Stimulated activated CD8-positive, alpha-beta memory T cell treated with anti-CD3 and anti-CD28 coated beads, Interleukin-2, amount 100 ng/mL, for 48 hours (primary cell): ENCODE measurements at places on chromosomes 12 and 14.

DNA sequence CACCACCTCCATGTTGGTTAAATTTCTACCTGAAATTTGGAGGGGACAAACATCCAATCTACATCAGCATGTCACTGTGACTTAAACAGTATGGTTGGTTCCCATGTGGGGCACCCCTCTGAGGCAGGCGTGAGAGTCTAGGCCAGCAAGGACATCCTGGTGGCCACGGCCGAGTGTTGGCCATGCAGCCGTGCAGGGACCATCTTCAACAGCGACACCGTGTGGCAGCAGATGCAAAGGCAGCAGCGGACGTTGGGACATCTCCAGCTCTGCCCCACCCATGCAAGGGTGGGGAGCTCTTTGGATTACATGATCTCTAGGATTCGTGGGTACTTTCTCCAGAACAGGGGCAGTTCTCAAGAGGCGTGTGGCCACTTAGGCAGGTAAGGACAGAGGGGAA lies 49.8 kb downstream of the NOC4L start:
- no peak for DNase-seq

DNA sequence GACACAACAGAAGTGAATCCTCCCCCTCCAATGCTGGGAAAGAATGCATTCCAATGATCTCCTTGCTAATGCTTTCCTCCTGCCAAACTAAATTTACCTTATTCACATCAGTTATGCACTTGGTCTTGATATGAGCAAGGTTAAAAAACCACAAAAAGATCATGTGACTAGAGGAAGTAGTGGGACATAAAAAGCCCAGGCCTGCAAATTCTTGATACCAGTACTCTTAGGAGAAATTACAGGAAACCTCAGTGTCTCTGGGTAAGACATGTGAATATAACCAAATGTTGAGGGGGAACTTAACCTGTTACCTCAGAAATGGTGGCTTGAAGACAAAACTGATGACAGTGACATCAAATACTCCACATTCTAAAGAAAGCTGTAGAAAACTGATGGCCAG lies 427.1 kb downstream of the RPS29 start:
- DNase-seq: no peak

DNA sequence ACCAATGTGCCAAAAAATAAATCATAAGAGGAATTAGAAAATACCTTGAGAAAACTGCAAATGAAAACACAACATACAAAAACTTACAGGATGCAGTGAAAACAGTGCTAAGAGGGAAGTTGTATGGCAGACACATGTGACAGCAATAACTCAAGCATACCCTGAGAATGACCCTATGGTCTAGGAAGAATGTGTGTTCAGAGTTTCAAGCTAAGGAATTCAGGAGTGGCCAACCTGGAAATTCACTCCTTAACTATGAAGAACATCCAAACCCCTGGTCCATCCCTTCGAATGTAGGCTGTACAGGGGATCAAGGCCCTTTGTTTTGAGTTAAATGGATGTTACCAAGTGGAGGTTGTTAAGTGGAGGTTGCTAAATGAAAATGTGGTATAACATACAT lies 16.7 kb upstream of the TTC9 start:
- no peak for DNase-seq

DNA sequence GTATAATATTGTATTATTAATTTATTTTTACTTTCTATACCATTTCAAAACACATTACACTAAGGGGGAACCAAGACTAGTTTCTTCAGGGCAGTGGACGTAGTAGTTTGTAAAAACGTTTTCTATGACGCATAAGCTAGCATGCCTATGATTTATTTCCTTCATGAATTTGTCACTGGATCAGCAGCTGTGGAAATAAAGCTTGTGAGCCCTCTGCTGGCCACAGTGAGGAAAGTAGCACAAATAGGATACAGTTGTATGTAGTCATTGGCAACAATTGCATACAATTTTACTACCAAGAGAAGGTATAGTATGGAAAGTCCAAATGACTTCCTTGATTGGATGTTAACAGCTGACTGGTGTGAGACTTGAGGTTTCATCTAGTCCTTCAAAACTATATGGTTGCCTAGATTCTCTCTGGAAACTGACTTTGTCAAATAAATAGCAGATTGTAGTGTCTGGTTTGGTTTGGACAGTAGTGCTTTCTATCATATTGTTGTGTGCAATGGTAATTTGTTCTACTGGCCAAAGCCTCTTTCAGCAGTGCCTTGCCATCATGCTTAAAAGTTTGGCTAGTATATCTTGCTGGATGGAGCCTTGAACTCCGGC lies 24.3 kb upstream of the PLEKHD1 start:
- DNase-seq: no peak

- no peak for DNase-seq
These were observed 70.8 kb upstream of the TMCC3 start for GRCh38 chr12:94721173-94721572.

GRCh38 chr12:75870878-75871277 lies 160.7 kb downstream of the PHLDA1 start:
- no peak for DNase-seq

DNA sequence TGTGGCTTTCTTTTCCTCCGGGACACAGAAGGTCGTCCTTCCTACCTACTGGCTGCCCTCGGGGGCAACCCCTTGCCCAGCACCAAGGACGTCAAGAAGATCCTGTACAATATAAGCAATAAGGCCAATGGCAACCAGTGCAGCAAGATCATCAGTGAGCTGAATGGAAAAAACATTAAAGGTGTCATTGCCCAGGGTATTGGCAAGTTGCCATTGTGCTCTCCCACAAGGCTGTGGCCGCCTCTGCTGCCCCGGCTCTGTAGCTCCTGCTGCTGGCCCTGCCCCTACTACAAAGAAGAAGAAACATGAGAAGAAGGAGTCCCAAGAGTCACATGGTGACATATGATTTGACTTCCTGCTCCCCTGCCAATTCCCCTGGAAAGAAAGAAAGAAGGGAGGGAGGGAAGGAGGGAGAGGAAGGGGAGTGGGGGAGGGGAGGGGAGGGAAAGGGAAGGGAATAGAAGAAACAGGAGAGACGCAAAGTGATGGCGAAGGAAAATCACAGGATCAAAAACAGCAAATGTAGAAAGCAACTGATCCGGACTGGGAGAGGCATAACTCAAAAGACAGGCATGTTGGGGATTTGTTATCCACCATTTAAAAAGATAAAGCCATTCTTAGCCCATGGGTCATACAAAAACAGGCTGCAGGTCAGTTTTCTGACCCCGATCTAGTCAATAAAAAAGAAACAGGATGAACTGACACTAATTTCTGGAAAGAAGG lies 61.3 kb upstream of the RESF1 start:
- no peak for DNase-seq

- no peak for DNase-seq
These were observed 1.8 kb upstream of the LRFN5 start for GRCh38 chr14:41604721-41605531.

DNA sequence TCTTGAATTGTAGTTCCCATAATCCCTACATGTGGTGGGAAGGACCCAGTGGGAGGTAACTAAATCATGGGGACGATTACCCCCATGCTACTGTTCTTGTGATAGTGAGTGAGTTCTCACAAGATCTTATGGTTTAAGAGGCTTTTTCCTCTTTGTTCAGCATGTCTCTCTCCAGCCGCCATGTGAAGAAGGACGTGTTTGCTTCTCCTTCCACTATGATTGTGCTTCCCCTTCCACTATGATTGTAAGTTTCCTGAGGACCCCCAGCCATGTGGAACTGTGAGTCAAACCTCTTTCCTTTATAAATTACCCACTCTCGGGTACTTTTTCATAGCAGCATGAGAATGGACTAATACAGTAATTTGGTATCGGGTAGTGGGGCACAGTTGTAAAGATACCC lies 97.3 kb downstream of the PPP1R12A start:
- no peak for DNase-seq

DNA sequence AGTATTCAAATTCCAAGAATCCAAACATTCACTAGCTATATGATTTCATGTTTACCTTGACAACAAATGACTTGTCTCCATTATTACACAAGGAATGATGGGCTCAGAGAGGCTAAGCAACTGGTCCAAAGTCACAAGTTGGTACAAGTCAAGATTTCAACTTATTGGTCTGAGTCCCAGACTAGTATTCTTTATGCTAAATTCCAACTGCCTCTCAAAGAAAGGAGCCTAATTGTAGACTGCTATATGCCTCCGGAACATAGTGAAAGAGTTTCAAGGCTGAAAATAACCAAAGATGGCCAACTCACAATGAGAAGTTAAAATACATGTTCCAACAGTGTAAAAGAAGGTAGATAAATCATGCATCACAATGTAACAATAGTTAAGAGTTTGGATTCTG lies 7.5 kb downstream of the BTG1 start:
- no peak for DNase-seq

DNA sequence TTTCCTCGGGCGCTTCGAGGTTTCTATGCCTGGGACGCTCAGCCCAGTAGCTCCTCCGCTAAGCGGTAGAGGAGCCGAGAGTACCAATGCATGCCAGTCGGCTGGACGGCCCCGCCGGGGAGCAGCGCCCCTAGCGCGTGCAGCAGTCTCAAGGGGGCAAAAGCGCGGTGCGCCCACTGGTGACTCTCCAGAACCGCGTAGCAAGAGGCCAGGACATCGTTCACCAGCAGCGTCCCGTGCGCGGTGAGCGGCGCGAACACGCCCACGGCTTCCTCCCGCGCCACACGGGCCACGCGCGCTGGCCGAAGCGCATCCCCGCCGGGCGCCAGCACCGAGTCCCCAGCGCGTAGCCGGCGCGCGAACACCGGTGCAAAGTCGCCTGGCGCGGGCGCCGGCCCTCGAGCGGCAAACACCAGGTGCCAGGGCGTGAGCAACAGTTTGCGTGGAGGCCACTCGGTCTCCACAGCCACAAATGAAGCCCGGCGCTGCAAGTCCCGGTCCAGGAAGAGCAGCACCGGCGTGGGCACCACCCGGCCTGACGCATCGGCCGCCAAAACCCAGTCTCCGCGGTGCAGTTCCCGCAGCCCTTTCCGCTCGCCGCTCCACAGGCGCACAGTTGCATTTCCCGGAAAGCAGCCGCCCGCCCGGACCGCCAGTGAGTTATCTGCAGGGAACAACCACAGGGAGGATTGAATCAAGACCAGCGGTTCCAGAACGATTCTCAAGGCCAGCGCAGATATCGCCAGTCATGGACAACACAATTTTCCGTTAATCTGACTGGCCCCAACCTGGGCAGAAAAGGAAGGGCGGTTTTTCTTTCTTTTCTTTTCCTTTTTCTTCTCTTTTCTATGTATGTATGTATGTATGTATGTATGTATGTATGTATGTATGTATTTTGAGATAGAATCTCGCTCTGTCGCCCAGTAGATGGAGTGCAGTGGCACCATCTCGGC lies 4.5 kb downstream of the DHH start:
- no peak for DNase-seq

DNA sequence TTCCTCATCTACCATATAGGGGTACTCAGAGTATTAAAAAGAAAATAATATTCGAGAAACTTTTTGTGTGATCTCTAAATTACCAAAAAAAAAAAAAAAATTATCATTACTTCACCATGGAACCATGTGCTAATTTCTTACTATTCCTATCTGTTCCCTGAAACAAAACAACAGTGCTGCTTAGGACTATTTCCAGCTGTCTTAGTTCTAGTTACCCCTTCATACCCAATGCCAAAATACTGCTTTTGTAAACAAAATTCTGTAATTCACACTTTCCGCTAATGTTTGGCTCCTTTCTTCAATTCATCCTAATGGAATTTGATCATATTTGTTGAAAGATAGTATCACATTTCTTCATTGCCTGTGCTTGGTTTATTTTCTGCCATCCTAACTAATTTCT lies 470.2 kb downstream of the BTG1 start:
- no peak for DNase-seq

DNA sequence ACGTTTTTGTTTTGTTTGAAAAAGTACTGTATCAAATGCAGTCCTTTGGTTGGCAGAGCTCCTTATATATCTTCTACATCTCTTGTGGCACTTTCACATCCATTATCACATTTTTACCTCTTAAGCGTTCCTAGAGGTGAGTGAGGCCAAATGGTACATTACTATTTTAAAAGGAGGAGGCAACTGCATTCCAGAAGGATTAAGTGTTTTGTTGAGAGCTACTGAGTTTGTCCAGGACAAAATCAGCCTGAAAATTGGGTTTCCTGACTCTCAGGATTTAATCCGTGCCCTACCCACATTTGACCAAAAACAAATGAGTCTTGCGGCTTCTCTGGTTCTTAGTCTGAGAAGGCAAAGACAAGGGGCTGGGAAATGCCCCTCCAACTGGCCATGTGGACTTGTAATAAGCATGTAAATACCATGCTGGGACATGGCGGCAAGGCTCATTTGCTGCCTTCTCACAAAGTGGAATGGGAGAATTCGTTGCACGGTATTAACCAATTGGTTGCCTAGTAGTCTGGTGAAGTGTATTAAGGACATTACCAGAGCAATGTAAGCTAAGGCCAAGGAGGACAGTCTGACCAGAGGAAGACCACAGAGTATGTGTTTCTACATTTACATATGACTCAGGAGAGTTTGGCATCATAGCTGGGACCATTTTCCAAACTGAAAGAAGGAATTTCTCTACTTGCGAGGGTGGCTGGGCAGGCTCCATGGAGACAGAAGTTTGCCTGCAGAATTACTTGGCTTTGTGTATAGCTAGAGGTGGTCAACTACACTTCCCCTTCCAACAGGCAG lies 175.8 kb upstream of the PLXNC1 start:
- DNase-seq: no peak

- DNase-seq: no peak
These were observed 7.6 kb upstream of the NOP2 start for GRCh38 chr12:6575648-6576047.

GRCh38 chr14:42734041-42734440 lies 1127.4 kb downstream of the LRFN5 start:
- DNase-seq: no peak

DNA sequence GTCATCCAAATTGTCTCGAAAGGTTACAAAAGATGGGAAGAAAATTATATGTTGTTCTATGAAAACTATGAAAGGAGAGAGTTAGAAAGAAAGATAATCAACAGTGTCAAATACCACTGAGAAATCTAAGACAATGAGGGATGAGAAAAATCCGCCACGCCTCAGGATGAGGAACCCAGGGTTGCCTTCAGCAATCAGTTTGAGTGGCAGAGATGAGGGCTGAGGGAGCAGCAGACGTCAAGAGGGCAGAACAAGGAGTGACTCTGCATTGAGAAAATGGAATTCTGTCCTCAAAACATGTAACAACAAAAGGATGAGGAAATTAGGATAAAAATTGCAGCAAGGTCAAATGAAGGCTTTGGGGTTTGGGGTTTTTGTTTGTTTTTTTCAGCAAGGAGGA lies 18.3 kb upstream of the OXA1L start:
- DNase-seq: no peak

- DNase-seq: peak; percentile 40
These were observed 1.1 kb downstream of the ARID2 start for GRCh38 chr12:45730348-45731189.

- DNase-seq: no peak
These were observed 5.6 kb downstream of the RIC8B start for GRCh38 chr12:106780010-106780631.

- no peak for DNase-seq
These were observed 1059.5 kb downstream of the GALC start for GRCh38 chr14:86933460-86933859.

GRCh38 chr12:84247931-84248330 lies 664.7 kb downstream of the SLC6A15 start:
- DNase-seq: no peak

DNA sequence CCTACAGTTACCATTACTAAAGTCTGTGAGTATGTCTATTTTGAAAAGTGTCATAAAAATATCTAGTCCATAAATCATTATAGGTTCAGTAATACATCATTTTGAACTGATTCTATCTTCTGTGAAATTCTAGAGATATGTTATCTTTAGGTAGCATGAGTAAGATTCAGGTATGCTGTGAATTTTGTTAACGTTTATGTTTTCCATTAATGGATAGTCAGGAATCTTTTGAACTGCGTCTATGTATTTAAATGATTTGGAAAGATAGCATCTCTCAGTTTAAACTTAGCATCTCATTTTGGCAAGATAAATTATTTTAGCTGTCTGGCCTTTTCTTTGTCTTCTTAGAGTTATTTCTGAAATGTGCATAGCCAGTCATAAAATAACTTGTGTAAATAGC lies 8.3 kb downstream of the ALG10B start:
- no peak for DNase-seq
